Left forelimb (tissue), 1 donor: ENCODE measurements at places on chromosomes 7 and 10.
A peak's percentile ranks its signal among the peaks of the same experiment; 100 is the strongest.

DNA sequence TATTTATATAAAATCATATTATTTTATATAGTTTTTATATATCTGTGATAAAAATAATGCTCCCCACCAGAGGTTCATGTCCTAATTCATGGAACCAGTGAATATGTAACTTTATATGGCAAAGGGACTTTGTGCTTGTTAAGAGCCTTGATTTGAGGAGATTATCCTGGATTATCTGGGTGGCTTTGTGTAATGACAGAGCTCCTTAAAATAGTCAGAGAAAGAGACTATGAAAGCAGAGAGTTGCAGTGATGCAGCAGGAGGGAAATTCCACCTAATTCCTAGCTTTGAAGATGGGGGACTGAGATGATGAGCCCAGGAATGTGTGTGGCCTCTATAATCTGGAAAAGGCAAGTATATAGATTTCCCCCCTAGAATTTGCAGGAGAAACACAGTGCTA lies 1034.2 kb upstream of the C7orf33 start:
- no peak for DNase-seq

DNA sequence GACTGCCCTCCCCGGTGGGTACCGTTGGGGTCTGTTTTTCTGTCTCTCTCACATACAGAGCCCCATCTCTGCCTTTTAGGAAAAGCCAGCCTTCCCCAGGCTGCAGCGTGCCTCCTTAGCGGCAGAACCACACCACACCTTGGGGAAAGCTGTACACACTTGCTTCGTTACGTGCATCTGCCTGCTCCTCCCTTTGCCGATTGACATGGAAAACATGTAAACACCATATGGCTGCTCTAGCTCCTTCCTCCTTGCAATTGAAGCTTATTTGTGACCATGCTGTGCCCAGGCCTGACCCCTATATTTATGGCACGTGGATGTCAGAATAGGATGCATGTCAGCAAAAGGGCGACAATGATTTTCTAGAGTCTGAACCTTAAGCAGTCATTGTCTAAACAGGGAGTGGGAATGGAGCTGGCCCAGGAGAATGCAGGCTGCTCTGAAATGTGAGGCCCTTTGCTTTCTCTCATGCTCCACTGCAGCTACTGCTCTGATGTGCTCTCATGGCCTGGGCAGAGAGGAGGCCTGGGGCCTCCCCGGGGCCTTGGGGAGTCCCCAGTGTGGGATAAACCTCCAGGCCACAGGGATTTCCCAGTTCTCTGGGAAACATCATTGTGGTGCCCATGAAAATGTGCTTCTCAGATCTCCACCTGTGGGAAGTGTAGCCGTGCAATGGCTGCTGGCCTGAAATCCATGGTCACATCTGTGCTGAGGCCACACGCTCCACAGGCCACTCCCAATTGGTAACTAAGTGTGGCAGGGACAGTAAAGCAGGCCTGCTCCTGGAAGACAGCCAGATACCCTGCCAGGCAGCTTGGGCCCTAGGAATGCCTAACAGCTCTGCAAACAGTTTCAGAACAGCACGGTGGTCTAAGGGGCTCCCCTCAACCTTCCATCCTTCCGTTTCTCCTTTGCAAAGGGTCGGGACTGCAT lies 18.6 kb downstream of the PDE6C start:
- no peak for DNase-seq

GRCh38 chr10:101694674-101695403 lies at the start of gene FBXW4:
TSS of gene FBXW4 (minus strand) at chr10:101695170. CDS start at chr10:101695105, 65 bp downstream.
- DNase-seq, result peak; percentile 75

DNA sequence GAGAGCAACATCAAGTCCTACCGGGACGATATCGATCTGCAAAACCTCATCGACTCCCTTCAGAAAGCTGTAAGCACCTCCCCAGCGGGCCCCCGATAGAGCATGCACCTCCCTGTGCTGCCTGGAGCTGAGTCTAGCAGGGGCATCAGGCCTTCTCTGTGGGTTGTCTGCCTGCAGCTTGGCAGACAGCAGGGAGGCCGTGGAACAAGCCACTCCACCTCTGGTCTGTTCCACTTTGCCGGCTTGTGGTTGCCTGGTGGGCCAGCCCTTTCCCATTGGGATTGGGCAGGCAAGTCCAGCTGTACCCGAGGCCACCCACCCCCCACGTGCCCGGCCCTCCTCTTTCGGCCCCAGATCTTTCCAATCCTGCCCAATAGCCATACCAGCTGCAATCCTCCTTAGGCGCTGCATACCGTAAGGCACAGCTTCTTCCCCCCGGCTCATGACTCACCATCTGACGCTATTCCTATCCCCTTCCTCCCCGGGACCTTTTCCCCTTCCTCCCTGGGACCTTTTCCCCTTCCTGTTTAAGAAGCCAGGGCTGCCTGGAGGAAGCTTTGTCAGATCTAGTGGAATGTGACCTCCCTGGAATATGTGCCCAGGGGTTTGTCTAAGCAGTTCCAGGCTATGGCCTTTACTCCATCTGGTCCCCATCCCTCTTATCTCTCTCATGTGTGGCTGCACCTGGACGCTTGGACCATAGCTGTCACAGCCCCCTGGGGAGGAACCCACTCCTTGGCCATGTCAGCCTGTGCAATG lies 28.1 kb upstream of the SH2D4B start:
- DNase-seq, result no peak

DNA sequence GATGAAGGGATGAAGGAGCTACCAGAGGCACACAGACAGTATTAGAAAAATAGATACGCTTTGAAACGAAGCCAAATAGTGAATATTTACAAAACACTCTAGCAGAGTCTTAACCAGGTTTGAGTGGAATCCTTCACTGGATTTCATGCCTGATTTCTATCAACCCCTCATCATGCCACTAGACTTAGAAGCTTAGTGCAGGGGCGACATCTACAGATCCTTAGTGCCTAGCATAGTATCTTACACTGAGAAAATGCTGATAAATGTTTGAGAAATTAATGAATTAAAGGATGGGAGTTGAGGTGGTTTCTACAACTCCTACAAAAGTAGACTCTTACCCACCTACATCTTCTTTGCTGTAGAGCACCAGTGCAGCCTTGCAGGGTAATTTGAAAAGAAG lies 54.7 kb upstream of the CCNJ start:
- DNase-seq, result no peak

- DNase-seq, result no peak
Measured at GRCh38 chr10:94546901-94547185, 1.3 kb downstream of the HELLS start.

GRCh38 chr7:108166687-108167086 lies 36.5 kb upstream of the LAMB4 start:
- no peak for DNase-seq

- no peak for DNase-seq
Measured at GRCh38 chr7:124914298-124914697, 15.3 kb downstream of the POT1 start.

DNA sequence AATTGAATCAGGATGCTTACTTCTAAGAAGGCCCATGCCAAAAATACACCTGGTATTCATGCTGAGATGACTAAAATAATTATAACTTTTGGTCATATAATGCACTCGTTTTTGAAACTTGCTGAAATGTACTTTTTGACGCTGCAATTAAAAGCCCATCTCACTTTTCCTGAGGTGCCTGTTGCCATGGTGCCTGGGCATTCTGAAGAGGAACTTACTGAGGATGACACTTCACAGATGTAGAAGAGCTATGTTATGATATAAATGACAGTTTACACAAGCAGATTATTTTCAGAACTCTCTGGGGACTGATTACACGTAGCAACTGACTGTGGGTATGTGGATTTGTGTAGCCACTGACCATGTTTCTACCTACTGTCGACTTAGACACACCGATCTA lies 182.4 kb downstream of the TPK1 start:
- no peak for DNase-seq

- DNase-seq, result no peak
Measured at GRCh38 chr7:1714583-1715330, 44.7 kb downstream of the ELFN1 start.

DNA sequence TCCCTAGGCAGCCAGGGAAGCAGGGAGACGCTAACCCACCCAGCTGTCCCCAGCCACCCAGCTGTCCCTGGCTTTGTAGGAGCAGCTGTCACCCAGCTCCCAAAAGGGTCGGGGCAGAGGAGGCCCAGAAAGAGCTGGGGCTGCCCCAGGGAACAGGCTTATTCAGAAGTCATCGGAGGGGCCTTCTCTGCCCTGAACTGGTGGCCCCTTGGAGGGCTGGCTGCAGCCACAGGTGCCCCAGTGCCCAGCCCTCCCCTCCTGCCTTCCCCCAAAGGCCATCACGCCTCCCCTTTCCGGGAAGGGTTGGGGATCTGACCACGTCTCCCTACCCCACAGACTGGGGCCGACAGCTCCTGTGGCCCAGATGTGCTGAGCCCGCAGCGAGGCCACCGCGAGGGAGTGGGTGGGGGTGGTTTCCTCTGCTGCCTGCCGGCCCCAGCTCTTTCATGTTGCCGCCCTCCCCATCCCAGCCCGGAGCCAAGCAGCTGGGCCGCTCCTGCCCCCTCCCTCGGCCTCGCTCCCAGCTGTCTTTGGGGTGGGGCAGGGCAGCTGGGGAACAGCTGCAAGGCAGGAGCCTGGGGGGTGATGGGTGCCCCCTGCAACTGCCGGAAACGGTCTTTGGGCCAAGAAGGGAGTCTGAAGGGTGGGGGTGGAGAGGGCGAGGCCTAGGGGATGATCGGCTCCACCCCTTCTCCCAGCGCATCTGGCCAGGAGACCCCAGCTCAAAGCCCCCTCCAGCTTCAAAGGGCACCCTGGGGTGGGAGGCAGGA lies 16.8 kb downstream of the TRIM8 start:
- DNase-seq, result peak; percentile 89

- no peak for DNase-seq
Measured at GRCh38 chr7:65971021-65971420, 11.0 kb downstream of the GUSB start.

DNA sequence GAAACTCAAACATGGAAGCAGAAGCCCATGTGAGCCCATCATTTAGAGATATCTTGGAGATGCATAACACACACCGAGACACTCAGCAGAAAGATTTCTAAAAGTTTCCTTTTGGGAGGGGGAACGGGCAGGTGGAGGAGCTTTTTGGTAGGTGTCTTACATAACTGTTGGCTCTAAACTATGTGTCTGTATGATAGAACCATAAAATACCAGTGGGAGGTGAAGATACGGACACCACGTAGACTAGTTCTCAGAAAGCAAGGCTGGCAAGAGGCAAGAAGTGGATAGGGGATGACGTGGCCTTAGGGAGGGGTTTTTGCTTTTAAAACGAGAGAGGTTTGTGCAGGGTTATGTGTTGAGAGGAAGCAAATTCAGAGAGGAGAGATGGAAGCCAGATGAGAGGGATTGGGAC lies 36.5 kb downstream of the IL15RA start:
- no peak for DNase-seq

- no peak for DNase-seq
Measured at GRCh38 chr7:99252166-99252895, 20.3 kb upstream of the MYH16 start.

DNA sequence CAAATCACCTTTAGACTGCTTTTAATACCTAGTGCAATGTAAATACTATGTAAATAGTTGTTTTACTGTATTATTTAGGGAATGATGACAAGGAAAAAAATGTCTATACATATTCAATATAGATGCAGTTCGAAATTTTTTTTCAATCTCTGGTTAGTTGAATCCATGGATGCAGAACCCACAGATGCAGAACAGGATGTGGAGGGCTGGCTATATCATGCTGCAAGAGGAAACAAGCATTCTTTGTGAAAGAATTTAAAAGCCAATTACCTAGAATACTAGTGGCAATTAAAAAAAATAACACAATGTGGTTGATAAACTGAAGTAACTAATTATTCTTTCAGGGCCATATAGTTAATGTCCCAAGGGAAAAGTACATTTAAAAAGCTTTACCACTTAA lies 170.4 kb downstream of the ZNF438 start:
- no peak for DNase-seq

- DNase-seq, result no peak
Measured at GRCh38 chr7:143973870-143974416, 19.3 kb downstream of the OR2F1 start.
